ENCODE measurements at places on chromosomes 13 and 19.

DNA sequence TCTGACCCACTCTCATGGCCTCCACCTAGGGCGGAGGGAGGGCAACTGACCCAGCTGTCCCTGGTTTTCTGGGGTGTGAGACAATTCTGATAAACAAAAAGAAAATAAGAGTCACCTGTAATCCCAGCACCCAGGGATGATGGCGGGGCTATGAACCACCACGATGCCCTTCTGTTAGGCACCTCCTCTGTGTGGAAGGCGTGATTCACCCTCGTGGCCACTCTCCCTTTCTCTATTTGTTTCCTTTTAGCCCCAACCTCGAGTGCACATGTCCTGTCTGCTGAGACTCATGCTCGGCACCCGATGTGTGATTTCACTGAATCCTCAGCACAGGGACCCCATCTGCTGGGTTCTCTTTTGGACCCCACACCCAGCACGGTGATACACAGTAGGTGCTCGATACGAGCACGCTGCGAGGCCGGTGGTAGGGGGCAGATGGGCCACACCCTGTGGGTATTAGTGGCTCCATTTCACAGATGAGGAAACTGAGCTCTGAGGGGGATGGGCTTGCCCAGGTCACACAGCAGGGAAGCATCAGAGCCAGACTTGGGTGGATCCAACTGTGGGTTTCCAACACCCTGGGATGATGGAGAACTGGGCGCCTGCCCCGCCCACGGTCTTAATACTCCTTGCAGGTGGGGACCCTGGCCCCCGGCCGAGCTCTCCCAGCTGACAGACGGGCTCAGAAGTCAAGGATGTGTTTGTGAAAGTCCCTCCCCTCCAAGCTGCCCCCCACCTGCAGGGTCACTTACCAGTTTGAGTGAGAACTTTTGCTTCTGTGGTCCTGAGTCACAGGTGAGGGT is 24.9 kb downstream of the VRK3 start:
- peak; percentile 32 for DNase-seq

- DNase-seq = no peak
Measured at GRCh38 chr19:39194832-39195542, 1.8 kb upstream of the NCCRP1 start.

GRCh38 chr13:39035204-39035603 is 2.7 kb downstream of the PROSER1 start:
- DNase-seq = no peak

DNA sequence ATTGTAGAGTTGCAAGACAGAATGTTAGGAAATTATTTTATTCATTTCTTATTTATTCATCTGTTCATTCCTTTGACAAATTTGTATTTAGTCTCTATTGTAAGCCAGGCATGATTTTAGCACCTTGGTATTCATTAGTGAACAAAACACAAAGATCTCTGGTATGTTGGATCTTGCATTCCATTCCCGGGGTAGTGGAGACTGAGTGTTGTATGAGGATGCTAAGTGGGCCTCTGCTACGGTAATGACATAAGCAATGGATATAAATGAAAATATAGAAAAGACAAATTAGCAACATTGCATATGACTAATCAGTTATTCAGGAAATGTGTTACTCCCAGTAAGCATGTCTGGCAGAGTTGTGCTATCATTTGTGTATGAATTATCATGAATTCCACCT is 449.3 kb downstream of the PCDH17 start:
- DNase-seq = no peak

GRCh38 chr13:35700671-35701070 is 224.2 kb upstream of the MAB21L1 start:
- DNase-seq = no peak

DNA sequence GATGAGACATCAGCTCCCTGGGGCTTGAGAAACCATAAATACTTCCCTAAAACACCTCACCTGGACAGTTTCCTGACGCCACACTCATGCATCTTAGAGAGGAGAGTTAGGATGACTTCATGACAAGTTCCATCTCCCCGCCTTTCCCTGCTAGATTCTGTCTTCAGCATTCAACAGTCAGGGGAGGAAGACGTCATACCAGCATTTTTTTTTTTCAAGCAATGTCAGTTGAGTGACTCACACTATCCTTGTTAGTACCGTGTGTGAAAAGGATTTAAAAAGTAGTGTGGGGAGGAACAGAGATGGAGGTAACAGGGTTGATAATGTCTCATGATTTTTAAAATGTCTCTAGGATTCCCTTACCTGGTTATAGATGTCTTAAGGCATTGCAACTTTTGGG is at the start of gene OR7D2:
OR7D2 (plus strand) TSS at position 79 of the 400 bp plus-strand sequence. CDS start 6,803 bp downstream, outside the sequence.
- DNase-seq = no peak

- DNase-seq = no peak
Measured at GRCh38 chr19:23957660-23958281, 43.1 kb downstream of the ZNF726 start.

- DNase-seq = peak; percentile 7
Measured at GRCh38 chr13:94129490-94129894, 350.0 kb downstream of the DCT start.

DNA sequence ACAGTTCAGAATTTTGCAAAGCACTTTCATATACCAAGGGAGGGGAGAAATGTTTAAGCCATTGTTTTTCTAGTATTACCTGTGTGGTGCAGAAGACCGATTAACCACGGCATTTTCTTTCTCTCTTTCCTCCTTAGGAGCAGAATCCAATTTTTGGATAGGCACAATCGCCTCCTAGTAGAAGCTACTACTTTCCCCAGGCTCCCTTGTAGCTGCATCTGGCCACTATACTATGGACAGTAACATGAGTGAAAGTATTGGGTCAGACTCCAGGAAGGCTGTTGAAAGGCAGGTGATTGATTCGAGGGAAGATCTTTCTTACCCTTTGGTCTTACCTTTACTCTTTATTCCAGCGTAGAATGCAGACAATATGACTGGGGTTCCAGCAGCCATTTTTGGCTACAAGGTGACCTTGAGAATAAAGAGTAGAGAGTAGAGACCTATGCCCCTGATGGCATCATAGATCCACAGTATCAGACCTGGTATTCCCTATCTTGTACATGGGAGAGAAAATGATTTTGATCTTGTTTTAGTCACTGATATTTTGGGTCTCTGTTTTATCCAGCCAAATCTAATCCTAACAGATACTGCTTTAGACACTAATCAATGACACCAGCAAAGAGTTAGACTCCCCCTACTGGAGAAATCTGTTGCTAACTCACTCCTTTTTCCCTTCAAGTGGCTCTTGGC is 77.0 kb downstream of the LRRC63 start:
- DNase-seq = no peak

GRCh38 chr13:48252176-48252575 is 19.2 kb downstream of the ITM2B start:
- no peak for DNase-seq

DNA sequence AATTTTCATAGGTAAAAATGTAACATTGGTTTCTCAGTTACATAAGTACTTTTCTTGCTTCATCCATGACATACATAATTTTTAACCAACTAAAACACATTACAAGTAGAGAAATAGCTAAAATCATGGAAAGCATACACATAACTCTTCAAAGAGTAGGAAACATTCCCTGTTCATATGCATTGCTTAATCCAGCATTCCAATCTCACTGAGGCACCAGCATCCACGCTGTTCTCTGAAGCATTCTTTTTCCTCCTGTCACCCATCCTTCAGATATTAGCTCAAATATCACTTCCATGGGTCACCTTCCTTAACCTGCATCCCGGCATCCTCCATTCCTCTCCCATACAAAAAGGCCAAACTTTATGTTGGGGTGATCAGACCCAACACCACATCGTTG is 79.1 kb downstream of the ZNF254 start:
- DNase-seq = no peak

DNA sequence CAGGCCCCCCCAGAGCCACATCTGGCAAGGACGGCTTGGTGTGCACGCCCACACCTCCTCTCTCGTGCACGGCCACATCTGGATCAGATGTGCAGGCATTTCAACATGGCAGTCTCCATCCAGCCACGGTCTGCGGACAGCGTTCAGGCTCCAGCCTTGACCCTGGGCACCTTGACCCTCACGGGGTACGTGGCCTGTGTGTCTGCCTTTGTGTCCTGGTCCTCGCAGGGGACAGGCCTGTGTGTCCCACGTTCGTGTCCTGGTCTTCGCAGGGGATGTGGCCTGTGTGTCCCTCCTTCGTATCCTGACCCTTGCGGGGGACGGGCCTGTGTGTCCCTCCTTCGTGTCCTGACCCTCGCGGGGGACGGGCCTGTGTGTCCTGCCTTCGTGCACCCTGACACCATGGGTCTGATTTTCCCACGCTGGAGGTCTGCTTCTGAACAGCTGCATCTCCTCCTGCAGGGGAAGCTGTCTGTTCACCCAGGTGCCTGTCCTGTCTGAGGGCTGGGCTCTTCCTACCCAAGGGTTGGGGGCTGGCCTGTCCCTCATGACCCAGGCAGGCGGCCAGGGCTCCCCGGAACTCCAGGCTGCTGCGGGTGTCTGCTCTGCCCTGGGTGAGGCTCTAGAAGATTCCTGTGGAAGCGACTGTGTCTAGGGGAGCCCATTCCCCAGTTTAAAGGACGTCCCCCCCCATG is 25.3 kb downstream of the RASA3 start:
- DNase-seq = no peak

- no peak for DNase-seq
Measured at GRCh38 chr19:35789978-35790944, 14.9 kb downstream of the ARHGAP33 start.

- DNase-seq = no peak
Measured at GRCh38 chr19:32138416-32138815, 207.0 kb upstream of the ZNF507 start.

DNA sequence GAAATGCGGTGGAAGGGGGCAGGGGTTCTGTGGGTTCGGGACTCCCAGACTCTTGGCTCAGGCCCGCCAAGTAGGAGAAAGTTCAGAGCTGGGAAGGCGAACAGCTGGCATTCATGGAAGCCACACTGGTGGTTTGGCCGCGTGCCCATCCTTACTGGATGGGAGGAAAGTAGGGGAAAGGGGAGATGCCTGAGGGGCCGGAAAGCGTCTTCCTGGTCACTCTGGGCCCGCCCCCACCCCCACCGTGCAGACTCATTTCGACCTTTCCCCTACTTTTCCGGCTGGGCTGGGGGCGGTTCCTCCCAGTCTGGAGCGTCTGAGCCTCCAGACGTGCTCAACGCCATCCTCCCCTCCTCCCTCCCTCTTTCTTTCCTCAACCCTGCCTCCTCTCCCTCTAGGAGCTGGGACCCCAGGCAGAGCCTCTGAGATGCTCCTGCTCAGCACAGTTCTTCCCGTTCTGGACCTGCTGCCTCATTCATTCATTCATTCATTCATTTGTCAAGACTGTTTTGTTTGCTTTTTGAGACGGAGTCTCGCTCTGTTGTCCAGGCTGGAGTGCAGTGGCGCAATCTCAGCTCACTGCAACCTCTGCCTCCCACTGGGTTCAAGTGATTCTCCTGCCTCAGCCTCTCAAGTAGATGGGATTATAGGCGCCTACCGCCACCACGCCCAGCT is 3.5 kb downstream of the ANGPTL4 start:
- no peak for DNase-seq

DNA sequence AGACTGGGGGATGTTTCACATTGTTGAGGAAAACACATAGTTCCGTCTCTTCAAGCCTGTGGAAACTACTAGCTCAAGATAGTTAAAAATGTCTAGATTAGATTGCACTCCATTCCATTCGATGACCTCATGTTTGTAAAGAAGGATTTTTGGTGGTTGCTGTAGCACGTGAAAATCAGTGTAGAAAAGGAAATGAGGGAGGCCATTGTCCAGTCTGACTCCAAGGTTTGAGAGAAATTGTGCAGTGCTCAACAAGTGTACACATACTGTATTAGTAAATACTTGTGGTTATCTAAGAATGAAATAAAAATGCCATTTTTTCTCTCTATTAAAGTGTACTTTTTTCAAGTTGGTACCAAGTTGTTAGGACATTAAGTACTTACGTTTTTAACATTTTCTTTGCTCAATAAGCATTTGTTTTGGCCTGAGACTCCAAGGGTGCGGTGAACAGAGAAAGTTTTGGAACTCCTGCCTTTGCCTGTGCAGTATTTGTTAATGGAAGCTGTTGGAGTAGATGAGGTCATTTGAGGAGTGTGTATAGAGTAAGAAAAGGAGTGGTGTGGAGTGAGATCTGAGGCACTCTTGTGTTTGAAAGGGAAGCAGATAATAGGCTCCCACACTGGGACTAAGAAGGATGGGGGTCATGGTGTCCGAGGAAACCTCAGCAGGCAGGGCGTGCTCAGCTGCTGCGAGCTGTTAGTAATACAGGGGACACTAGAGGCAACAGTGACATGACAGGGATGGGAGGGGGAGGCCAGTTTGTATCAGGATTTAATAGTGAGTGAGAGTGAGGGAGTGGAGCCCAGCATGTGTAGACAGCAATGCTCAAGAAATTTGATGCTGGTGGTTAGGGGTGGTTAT is 4.4 kb downstream of the WASF3 start:
- no peak for DNase-seq

GRCh38 chr13:112250788-112251445 is 125.2 kb upstream of the SPACA7 start:
- no peak for DNase-seq

- no peak for DNase-seq
Measured at GRCh38 chr19:28519218-28519779, 693.7 kb downstream of the UQCRFS1 start.

- no peak for DNase-seq
Measured at GRCh38 chr19:2259336-2259735, 3.1 kb upstream of the JSRP1 start.

DNA sequence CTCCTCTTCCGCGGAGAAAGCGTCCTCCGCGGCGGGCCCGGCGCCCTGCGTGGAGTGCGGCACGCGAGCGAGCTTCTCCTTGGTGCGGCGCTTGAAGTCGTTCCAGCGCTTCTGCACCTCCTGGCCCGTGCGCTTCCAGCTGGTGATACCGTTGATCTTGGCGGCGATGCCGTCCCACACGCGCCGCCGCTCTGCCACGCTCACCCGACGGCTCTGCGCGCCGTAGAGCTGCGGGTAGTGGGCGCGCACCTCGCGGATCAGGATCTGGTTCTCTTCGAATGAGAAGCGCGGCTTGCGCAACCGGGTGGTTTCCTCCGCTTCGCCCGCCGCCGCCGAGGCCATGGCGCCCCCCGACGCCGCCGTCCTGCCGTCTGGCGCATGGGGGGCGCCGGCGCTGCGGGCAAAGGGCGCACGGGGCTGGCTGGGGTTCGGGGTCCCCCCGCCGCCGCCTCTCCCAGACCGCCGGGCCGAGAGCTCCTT is 941 bp downstream of the MYPOP start:
- peak; percentile 46 for DNase-seq

DNA sequence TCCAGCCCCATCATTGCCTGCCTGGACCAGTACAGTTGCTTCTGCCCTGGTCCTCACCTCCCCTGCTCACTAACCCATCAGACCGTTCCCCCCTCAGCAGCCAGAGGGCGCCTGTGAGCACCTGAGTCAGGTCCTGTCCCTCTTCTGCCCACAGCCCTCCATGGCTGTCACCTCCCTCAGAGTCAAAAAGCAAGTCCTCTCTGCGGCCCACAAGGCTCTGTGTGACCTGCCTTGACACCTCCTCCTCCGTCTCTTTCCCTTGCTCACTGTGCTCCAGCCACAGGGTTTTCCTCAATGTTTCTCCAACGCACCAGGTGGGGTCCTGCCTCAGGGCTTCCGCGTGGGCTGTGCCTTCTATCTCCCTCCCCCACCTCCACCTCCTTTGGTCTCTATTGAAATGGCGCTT is 29.4 kb upstream of the PTPRS start:
- DNase-seq = peak; percentile 73
